ENCODE measurements at places on chromosomes 11 and 22. TPM values are rescaled to one million over a fixed set of nuclear protein-coding genes. Genes with fewer than 3 reads are reported as not detected.

The SAA1 gene
- not detected for total RNA-seq

The IGSF9B gene
- 44.1 TPM for total RNA-seq

The MYBPC3 gene
- total RNA-seq: 2,538 TPM

The UBQLNL gene
- not detected for total RNA-seq
